HS-5 (cell line): ENCODE measurements at places on chromosomes 2 and 18.

DNA sequence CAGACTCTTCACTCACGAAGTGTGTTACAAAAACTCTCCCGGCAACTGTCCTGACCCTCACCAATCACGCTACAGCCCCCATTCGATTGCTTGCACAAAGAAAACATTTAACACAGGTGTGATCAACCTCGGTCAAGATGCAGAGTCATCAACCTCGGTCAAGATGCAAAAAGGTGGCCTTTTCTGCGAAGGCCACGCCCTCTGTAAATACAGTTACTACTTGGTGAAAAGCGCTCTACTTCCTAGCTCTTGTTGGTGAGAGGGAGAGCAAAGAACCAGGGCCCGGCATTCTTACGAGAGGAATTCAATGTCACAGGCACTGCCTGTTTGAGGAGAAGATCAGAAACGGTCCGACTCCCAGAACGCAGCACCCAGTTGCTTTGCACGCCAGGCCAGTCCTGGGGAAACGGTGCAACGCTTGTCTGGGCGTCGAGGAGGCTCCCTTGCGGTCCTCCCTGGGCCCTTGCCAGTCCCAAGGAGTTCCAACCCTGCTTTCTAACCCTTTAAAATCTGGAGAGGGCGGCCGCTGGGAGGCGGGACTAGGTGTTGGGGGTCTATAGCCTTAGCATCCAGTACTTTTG, 1.9 kb downstream of the PIEZO2 start:
- DNase-seq, result no peak

GRCh38 chr2:23940718-23941620, 706 bp downstream of the UBXN2A start:
- DNase-seq, result no peak

DNA sequence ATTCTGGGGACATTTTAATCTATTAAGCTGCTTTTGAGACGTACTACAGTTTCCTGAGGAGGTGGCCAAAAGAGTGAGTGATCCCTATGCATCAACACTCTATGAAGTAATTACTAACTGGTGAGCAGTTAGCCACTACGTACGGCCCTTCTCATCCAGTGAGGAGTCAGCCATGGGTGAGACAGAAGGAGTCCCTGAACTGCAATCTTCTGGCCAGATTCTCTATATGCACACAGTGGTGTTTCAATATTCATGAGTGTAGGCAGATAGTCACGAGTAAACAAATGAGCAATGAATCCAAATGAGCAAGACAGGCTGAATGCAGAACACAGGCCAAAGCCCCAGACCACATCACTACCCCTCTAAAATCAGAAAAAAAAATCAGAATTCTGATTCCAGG, 29.8 kb upstream of the TMEM214 start:
- no peak for DNase-seq

- no peak for DNase-seq
These were observed 2.0 kb downstream of the NPPC start for GRCh38 chr2:231923951-231924888.

GRCh38 chr2:118922254-118922653, 19.7 kb upstream of the MARCO start:
- no peak for DNase-seq

GRCh38 chr2:171310889-171311288, 122.9 kb downstream of the METTL8 start:
- no peak for DNase-seq

DNA sequence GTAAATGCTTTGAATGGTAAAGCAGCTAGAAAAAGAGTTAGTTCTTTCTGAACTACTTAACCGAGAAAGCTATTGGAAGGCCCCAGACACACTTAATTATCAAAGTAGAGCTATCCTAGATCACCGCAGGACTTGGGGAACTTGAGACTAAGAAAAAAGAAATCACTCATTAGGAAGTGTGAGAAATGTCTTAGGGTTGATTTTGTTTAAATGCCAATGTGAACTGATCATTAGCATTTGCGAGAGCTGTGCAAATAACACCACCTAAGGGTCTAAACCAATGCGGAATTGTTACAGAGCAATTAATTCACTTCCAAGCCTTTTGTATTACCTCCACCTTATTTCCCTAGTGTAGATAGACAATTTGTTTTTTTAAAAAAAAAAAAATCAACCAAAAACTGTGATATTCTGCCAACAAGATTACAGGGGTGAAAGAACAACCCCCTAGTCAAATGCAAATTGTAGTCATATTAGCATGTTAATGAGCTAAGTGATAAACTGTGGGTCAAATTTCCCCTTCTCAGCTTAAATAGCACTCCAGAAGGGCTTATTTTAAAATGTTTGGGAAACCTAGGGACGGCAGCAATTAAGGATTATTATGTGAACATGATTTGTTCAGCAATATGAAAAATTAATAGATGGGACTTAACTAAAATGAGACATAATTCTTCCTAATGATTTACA, 246.2 kb upstream of the STON1 start:
- no peak for DNase-seq

GRCh38 chr18:62814132-62814759, 98.9 kb downstream of the PHLPP1 start:
- DNase-seq, result no peak

DNA sequence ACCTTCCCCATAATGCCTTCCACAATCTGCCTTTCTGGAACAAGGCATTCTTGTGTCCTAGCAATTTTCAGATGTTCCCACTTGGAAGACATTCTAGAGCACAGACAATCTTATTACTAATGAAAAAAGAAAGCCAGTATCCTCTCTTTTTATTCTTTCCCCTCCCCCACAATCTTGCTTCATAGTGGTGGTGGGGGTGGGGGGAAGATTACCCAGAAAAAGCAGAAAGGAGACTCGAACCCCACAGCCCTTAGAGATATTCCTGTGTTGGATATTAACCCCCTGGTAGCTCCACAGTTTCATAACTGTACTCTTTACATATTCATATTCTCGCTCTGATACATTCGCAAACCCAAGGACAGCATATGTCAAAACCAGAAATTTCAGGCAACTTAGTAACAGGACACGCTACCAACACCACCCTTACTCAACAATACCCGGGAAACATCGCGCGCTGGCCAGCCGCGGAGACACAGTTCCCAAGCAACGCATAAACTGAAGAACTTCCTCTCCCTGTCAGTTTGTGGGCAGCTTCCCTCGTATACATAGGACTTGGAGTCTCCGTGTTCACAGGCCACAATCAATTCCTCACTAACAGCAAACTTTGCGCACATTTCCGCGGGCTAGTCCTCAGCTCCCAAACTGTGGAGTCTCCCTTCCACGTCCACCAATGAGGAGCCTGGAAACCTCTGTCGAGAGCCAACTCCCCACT, 793 bp downstream of the NR4A2 start:
- DNase-seq, result peak; percentile 46

DNA sequence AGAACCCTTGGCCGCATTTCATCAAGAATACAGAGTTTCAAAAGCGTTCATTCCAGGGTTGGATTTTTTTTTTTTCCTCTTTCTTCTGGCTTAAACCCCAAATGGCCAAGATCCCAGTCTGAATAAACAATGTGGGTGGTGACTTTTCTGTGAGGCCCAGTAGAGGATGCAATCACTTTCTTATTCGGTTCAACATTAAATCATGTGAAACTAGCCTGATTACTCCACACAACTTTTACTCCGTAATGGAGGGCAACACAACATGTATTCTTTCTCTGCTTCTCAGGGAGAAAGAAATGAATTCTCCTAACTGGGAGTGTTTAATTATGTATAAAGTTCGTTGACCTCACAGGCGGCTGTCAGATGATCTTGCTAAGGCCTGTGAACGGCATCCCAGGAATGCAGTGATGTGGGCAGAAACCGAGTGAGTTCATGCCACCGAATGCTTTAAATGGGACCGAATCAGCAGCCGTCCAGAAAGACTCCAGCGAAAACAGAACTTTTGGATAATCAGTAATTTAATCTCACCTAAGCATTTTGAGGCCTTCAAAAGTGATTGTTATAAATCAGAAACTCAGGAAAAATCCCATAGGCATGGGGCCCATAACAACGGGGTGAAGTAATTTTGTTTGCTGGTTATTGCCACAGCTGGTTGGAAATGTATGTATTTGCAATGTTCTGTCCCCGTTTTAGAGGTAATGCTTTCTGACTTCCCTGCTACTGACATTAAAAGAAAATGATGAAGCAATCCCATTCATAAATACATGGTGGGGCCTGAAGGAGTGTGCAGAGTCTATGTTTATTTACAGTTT, 81.5 kb downstream of the BCL2 start:
- peak; percentile 71 for DNase-seq

GRCh38 chr2:36376992-36377738, 21.6 kb downstream of the CRIM1 start:
- no peak for DNase-seq

- DNase-seq, result no peak
These were observed 6.5 kb downstream of the PLEK start for GRCh38 chr2:68371581-68371980.

- no peak for DNase-seq
These were observed 582.4 kb upstream of the RAB6C start for GRCh38 chr2:129396980-129397599.

DNA sequence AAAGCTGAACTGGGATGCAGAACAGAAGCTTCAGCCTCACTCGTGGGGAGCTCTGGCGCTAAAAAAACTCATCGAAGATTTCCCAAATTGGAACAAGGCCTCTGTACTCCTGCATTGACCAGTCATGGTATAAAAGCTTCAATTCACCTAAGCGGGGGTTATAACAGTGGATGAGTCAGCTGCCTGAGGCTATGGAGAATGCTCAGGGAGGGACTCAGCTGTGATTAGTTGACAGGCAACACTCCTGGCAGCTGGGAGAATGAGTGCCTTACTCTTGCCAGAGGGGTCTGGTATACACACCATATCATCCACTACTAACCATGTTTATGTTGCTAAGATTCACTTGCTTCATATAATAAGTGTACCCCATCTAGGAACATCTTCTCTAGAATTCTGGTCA, 350.6 kb upstream of the VRK2 start:
- DNase-seq, result peak; percentile 9

- DNase-seq, result peak; percentile 74
These were observed 133.4 kb downstream of the AFF3 start for GRCh38 chr2:100008956-100009355.

DNA sequence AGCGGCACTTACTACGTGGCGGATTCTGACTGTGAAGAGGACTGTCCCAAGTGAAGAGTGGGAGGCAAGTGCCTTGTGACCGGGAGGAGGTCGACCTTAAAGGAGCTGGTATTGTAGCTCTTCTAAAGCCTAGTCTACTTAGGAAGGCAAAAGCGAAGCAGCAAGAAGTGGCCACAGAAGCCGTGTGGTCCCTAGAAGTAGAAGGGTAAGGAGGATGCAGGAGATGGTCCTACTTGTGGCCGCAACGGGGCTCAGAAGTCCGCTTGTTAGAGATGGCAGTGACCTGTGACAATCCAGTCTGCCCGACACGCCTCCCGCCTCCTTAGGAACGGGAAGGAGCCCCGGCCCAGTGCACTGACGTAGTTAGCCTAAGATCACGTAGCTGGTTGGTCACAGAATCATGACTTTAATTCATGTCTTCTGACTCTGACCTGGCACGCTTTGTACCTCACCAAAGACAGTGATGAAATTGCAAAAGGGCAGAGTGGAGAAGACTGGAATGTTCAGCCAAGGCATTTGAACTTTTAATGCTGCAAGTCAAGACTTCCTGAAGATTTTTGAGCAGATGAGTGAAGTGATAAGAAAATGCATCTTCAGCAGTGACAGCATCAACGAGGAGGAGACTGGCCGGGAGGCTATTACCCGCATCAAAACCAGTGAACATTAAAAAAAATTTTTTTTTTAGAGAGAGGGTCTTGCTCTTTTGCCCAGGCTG, 749 bp upstream of the EIF2AK3 start:
- peak; percentile 91 for DNase-seq

- DNase-seq, result peak; percentile 36
These were observed 143.9 kb upstream of the CREB1 start for GRCh38 chr2:207385903-207386302.

- no peak for DNase-seq
These were observed 95.2 kb downstream of the ZEB2 start for GRCh38 chr2:144424559-144425240.

GRCh38 chr18:77346208-77346810, 96.7 kb downstream of the GALR1 start:
- DNase-seq, result no peak

DNA sequence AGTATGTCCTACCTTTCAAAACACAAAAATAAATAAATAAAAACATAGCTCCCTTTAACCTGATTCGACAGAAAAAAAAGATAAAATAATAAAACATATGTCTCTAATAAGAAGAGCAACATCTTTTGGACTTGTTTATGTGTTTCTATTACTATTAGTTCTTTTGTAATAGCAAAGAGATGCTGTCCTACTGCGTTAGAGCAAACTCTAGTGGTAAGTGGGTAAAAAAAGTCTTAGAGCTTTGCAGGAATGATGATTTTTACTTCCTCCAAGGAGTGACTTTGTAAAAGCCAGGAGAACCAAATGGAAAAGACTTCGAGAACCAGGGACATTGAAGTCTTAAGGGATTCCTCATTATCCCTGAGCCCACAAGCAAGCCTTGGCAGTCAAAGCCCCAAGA, 450.1 kb downstream of the METTL4 start:
- no peak for DNase-seq

DNA sequence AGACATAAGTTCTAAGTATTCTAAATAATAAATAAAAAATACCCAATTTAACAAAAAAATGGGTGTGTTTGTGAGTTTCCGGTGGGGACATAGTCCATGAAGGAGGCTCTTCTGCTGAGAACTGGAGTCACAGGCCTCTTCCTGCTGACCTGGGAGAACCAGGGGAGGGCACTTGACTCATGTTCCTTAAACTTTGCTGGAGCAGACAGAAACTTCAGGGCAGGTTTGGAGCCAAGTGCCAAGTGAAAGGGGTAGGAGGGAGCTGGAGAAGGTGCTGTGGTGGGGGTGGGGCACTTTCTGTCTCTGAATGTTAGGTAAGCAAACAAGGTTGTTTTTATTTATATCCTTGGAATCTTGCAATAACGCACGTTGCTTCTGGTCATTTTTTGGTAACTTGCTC, 78.8 kb upstream of the TTN start:
- DNase-seq, result no peak

DNA sequence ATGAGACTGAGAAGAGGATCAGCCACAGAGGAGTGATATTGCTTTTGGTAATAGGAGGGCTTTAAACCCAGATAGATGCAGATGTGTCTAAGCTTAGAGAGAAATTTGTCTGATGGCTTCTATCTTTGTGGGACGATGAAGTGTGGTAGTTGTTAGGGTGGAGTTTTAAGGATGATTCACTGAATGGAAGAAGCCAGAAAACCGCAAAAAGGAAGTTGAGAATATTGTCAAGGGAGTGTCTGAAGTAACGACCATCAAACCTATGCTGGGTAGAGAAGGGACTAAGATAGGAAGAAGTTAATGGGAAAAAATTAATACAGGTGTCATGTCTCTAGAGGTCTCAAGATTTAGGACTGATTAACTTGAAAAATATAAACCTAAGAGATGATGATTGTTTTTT, 195.6 kb upstream of the MC4R start:
- DNase-seq, result peak; percentile 2
